ENCODE measurements at places on chromosomes 5 and 9.

- peak; percentile 73 for DNase-seq
Observed at GRCh38 chr5:66143473-66144073, 527 bp upstream of the SREK1 start.

DNA sequence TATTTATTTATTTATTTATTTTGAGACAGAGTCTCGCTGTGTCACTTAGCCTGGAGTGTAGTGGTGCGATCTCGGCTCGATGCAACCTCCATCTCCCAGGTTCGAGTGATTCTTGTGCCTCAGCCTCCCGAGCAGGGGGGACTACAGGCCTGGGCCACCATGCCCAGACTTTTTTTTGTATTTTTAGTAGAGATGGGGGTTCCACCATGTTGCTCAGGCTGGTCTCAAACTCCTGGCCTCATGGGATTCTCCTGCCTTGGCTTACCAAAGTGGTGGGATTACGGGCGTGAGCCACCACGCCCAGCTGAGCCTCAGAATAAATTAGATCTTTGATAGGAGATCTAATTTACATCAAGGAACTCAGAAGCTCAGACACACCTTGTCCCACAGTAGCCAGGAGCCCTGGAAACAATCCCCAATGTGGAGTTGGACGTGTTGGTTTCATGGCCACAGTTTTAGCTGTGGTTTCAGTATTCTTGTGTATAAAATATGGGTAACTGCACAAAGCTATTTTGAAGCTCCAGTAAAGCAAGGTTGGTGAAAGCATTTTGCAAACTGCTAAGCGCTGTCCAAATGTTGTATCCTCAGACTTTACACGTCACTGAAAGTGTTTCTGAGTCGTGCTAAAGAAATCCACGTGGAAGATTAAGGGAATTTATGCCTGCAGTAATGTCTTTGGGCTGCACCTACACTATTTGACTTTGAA, 3.0 kb upstream of the HNRNPAB start:
- DNase-seq = no peak

GRCh38 chr5:174118823-174119467, 73.4 kb downstream of the NSG2 start:
- DNase-seq = no peak

DNA sequence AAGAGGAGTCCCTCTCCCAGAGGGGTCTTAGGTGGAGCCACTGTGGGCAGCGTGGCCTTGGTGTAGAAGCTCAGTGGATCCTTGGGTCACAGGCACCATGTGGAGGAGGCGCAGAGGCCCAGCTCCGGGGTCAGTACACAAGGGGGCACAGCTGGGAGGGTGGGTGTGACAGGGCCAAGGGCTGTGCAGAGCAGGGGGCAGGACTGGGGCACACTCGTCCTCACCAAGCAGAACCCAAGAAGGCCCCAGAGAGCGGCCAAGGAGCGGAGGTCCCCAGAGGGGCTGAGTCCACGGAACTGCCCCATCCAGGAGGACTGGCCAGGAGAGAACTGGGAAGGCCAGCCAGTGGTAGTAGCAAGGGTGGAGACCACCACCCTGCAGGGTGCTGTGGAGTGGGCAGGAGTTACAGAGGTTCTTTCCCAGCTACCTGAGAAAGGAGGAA, 2.5 kb upstream of the LPCAT1 start:
- DNase-seq = no peak

- no peak for DNase-seq
Observed at GRCh38 chr5:42948961-42949347, 91.2 kb downstream of the ANXA2R start.

- DNase-seq = no peak
Observed at GRCh38 chr5:56415356-56415765, 182.2 kb upstream of the ANKRD55 start.

GRCh38 chr9:4796988-4797853, 4.5 kb downstream of the RCL1 start:
- DNase-seq = no peak

DNA sequence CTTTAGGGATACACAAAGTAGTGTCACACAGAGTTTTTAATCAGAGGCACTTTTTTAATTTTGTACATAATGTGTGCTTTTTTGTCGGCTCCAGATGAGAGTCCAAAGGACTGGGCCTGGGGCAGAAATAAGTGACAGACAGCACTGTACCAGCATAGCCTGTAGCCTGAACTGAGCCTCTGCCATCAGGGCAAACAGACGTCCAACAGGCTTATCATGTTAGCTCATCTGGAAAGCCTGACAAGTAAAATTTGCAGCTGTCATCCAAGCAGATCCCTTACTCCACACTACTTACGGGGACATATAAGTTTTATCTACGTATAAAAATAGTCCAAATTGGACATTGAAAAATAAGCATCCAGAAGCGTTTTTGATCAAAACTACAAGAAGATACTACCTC, 233.1 kb upstream of the GAS1 start:
- no peak for DNase-seq

- no peak for DNase-seq
Observed at GRCh38 chr9:105188746-105189145, 55.7 kb upstream of the SLC44A1 start.

GRCh38 chr5:132456987-132457361, 33.6 kb downstream of the IRF1 start:
- DNase-seq = no peak

DNA sequence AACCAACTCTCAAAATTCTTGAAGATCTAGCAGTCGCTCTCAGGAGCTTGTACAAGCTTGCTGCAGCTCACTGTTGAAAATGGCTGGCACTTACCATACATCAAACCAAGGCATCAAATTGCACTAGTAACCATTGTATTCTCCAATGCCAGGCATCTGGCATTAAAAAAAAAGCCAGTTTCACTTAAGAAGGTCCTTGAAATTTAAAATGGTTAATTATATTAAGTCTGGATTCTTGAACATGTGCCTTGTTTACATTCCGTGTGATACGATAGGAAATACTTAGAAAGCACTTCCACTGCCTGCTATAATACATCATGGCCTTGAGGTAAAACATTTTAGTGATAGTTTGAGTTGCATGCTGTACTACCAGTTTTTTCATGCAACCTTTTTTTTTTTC, 300.7 kb downstream of the KDM4C start:
- no peak for DNase-seq

DNA sequence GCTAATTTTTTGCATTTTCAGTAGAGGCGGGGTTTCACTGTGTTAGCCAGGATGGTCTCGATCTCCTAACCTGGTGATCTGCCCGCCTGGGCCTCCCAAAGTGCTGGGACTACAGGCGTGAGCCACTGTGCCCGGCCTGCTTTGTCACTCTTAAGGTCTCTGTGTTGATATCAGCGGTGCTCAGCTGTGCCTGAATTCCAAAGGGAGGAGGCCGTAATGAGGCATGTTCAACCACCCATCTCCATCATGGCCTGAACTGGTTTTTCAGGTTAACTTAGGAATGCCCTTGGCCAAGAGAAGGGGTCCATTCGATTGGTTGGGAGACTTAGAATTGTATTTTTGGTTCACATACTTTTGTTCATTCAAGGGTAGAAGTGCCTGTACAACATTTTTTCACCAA, 22.0 kb downstream of the HSD17B3 start:
- DNase-seq = no peak

DNA sequence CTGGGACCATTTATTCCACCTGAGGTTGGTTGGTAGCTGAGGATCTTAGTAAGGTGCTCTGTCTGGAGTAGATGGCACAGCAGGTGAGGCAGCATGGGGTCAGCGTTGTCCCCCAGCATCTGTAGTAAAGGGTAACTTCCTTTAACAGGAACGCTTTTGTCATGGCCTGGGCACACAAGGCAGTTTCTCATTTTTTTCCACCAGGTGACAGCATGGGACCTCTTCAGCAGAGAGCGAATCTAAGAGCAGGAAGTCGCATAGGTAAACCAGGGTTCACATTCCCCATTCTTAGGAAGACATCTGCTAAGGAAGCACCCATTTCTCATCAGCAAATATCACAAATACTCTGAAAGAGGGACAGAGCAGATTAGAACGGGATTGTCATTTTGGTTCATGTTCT, 56.5 kb downstream of the GPR107 start:
- DNase-seq = peak; percentile 35

DNA sequence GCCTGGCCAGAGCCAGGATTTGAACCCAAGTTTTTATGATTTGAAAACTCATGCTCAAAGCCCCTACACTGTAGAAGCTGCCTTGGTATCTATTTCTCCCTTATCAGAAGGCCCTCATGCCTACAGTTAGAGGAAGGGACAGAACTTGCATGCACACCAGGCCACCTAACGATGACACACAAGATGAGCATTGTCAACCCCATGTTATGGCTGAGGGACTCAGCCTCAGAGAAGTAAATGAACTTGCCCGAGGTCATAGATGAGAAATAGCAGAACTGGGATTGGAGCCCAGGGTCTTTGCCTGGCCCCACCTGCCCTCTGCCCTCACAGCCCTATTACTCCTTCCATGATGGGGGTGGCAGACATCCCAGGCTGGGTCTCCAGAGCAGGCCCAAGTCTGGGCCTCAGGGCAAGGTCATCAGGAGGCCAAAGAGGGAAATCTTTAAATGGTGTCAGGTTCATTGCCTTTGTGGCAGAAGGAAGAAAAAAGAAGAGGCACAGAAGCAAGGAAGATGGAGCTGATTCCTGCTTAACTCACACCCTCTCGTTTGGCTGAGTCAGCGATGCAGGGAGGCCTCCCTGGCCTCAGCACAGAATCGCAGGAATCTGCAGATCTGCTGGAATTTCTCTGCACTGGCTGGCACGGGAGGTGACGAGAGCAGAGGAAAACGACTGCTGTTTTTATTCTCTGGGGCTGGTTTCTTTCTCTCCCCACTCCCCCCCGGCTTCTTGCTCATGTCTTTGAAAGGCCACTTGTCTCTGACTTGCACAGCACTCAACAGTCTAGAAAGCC, 20.6 kb upstream of the CRB2 start:
- DNase-seq = no peak

GRCh38 chr5:17492770-17493169, 5.3 kb upstream of the TAF11L2 start:
- no peak for DNase-seq

GRCh38 chr5:33235824-33236223, 204.9 kb upstream of the TARS1 start:
- no peak for DNase-seq

GRCh38 chr9:4794691-4795090, 1.9 kb downstream of the RCL1 start:
- DNase-seq = no peak

DNA sequence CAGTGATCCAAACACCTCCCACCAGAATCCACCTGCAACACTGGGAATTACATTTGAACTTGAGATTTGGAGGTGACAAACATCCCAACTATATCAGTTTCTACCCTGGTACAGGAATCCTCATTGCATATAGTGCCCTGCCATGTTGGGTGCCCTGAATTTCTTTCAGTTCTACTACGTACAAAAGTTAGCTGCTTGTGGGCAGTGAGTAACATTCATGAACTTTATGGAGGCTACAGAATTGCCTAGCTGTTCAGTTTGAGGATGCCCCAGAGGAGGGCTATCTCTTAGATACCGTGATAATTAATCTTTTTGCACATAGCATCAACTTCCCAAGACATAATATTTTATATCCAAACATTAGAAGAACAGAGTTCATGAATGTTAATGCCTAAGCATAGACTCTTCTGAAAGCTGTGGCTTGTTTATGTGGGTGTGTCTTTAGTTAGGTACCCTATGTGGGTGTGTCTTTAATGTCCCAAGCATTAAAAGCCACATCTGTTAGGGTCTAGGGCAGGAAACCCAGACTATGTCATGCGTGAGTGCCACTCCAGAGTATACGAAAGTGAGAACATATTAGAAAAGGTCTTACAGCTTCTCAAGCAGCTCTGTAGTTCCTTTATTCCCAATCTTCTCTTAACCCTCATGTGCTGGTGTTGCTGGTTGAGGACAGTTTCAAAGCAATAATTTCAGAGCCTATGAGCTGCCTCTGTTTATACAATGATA, 47.0 kb upstream of the CHD1 start:
- DNase-seq = no peak

DNA sequence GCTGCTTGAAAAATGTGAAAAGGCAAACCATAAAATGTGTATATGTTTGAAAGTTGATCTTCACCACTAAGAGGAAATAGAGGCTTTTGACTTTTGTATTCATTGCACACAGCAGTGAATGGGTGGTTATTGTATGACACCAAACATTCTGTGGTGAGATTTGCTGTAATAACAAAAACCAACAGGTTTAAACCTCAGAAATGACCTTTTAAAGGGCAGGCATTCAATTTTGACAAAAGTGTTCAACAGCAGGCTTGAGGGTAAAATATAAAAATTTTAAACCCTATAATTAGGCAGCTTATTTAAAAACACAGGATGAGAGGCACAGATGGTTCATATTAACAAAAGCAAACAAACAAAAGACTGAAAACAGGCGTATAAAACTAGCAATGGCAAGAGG, 128.1 kb upstream of the NUDT12 start:
- DNase-seq = no peak

- DNase-seq = no peak
Observed at GRCh38 chr5:127887282-127887681, 184.1 kb downstream of the CCDC192 start.

DNA sequence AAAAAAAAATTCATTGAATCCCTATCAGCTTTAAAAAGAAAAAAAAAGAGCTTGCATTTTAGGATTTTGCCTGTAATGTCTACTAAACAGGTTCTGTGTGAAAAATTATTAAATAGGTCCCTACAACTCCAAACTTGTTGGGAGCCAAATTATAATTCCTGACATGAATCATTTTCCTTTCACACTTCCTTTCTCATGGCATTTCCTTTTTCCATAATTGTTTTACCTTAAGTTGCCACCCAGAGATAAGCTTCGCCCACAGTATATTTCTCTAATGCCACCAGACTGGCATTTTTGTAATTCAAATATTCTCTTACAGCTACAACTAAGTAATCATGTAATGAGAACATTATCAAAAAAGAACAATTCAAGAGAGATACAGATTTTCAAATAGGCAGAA, 348.8 kb downstream of the EFNA5 start:
- no peak for DNase-seq

GRCh38 chr9:84691634-84692033, 22.1 kb downstream of the NTRK2 start:
- no peak for DNase-seq

GRCh38 chr5:10689391-10690081, 71.5 kb downstream of the DAP start:
- no peak for DNase-seq

- no peak for DNase-seq
Observed at GRCh38 chr9:530681-531080, 310.8 kb upstream of the DMRT1 start.

DNA sequence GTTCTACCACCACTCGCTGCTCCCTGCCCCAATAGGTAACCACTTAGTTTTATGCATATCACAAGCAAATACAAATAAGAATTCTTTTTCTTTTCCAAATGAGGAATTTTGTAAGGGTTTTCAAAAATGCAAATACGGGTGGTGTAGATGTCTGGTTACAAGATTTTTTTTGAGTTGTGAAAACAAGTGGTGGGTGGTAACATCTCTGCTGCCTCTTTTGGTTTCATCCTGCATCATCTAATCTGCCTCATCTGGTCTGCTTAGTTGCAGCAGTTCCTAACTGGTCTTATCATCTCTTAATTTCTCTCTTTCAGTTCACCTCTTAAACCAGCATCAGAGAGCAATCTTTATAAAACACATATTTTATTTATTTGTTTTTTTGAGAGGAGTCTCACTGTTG, 5.3 kb downstream of the NFX1 start:
- no peak for DNase-seq

All from NCI-H1417 (cell line).